ENCODE measurements at places on chromosomes 6 and 20. TPM values are rescaled to one million over a fixed set of nuclear protein-coding genes. Genes with fewer than 3 reads are reported as not detected.

GRCh38 chr20:22690000-22690399 is 105.6 kb upstream of the FOXA2 start:
- H3K27ac ChIP-seq, result no peak overlapping the region
- no peak overlapping the region for H3K4me3 ChIP-seq
- peaks cover 5% of the 10 kb centered on the region for H3K4me1 ChIP-seq
- H3K36me3 ChIP-seq, result no peaks in the 10 kb centered on the region
- no peaks in the 10 kb centered on the region for H3K27me3 ChIP-seq

DNA sequence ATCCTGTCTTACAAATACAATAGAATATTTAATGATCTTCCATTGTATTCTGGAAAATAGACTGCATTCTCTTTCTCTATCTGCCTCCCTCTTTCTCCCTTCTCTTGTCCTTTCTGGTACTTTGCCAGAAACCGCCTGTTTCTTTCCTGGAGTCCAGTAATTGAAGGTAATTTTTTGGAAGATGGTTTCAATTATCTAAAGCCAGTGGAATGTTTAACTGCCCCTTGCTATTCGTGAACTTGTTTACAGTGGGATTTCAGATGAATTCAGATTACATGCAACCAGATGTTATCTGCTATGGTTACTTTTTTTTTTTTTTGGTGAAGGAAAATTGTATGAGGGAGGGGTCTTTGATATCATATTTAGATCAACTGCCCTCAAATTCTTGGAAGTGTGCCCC is 655.5 kb upstream of the FLRT3 start:
- H3K27ac ChIP-seq, result no peak overlapping the region
- DNase-seq, result peak; percentile 30
- no peaks in the 10 kb centered on the region for H3K36me3 ChIP-seq
- H3K4me3 ChIP-seq, result no peak overlapping the region
- no peaks in the 10 kb centered on the region for H3K27me3 ChIP-seq

- H3K27me3 ChIP-seq, result no peaks in the 10 kb centered on the region
- H3K27ac ChIP-seq, result peak overlapping the region; percentile 65
- no peaks in the 10 kb centered on the region for H3K4me1 ChIP-seq
Measured at GRCh38 chr6:80341330-80341729, 234.9 kb downstream of the BCKDHB start.

DNA sequence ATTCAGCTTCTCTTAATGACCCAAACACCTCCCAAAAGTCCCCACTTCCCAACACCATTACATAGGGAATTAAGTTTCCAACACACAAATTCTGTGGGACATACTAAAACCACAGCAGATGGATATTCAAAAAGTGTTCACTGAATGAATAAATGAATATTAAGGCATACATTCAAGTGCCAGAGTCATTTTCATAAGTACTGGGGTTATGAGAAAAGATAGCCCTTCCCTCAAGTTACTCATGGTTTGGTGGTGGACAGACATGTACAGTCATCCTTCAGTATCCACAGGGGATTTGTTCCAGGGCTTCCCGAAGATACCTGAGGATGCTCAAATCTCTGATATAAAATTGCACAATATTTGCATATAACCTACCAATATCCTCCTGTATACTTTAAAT is 50.4 kb downstream of the HS3ST5 start:
- H3K4me1 ChIP-seq, result no peaks in the 10 kb centered on the region
- no peaks in the 10 kb centered on the region for H3K36me3 ChIP-seq
- no peak overlapping the region for H3K27ac ChIP-seq
- no peak for DNase-seq
- H3K27me3 ChIP-seq, result no peaks in the 10 kb centered on the region
- H3K4me3 ChIP-seq, result no peak overlapping the region

- H3K27me3 ChIP-seq, result peaks cover 3% of the 10 kb centered on the region
- DNase-seq, result no peak
- H3K4me1 ChIP-seq, result peaks cover 12% of the 10 kb centered on the region
Measured at GRCh38 chr6:138797806-138798446, 2.0 kb downstream of the ECT2L start.

DNA sequence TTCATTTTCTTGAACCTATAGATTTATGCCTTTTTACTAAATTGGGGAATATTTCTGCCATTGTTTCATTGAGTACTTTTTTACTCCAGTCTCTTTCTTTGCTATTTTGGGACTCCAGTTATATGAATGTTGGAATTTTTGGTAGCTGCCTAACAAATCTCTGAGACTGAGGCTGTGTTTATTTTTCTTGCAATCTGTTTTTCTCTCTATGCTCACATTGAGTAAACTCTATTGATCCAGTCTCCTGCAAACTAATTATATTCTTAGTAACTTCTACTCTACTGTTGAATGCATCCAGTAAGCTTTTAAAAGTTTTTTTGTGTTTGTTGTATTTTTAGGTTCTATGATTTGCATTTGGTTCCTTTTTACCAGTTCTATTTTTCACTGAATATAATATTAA is 903.4 kb upstream of the GJE1 start:
- no peak for DNase-seq
- H3K36me3 ChIP-seq, result no peaks in the 10 kb centered on the region
- H3K27ac ChIP-seq, result no peak overlapping the region
- H3K4me3 ChIP-seq, result no peak overlapping the region

- H3K27ac ChIP-seq, result peak overlapping the region; percentile 29
- no peaks in the 10 kb centered on the region for H3K27me3 ChIP-seq
- H3K4me1 ChIP-seq, result peaks cover 15% of the 10 kb centered on the region
- H3K4me3 ChIP-seq, result no peak overlapping the region
- peak; percentile 69 for DNase-seq
- no peaks in the 10 kb centered on the region for H3K36me3 ChIP-seq
Measured at GRCh38 chr20:36454698-36455427, 86.5 kb upstream of the MYL9 start.

DNA sequence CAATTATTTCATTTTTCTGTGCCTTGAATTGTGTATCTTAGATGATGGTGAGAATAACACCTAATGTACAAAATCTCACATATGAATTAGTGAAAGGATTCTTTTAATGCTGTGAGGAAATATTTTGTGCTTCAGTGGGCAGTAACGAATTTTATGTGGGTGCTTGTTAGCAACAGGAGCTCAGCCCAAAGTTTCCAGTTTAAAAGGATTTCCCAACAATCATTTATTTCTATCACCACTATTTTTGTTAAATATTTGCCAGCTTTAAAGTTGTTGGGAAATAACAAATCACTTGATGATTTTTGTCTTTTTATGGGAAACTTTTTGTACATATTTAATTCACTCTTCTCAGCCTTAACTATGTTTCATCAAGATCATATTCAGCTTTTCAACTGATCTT is 111.8 kb downstream of the QKI start:
- H3K27me3 ChIP-seq, result no peaks in the 10 kb centered on the region
- no peak overlapping the region for H3K27ac ChIP-seq
- H3K4me1 ChIP-seq, result peaks cover 10% of the 10 kb centered on the region
- no peak for DNase-seq

DNA sequence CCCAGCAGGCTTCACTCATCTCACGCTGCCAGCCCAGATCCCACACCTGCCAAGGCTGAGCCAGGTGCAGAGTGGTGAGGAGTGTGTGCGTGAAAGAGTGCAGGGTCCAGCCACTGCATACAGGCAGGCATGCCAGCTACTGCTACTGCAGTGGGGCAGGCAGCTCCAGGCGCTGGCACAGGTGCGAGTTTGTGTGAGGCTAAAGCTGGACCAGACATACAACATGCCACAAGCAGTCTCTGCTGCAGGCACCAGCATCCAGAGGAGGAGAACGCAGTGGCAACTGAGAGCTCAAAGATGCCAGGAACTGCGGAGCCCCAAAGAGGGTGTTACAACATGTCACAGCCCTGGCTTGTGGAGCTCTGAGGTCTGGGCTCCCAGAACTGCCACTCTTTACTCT is 149.8 kb downstream of the EYS start:
- no peaks in the 10 kb centered on the region for H3K27me3 ChIP-seq
- H3K36me3 ChIP-seq, result no peaks in the 10 kb centered on the region
- H3K4me3 ChIP-seq, result no peak overlapping the region

DNA sequence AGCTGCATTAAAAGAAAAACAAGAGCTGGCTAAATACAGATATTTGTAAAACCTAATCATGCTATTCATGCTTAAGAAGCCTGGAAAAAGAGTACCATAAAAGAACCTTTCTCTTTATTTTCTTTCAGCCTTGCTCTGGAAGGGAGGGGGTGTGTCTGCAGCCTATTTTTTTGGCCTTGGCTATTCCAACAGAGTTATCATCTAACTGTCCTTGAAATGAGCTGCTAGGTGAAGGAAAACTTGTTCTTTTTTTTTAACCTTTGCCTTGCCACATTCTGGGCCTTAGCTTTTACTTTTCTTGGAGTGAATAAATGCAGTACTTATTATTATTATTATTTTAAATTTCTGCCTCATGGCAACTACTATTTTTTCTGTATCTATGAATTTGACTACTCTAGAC is 224.9 kb upstream of the SYNCRIP start:
- no peaks in the 10 kb centered on the region for H3K36me3 ChIP-seq
- peaks cover 16% of the 10 kb centered on the region for H3K4me1 ChIP-seq
- H3K27ac ChIP-seq, result no peak overlapping the region
- DNase-seq, result peak; percentile 2
- H3K4me3 ChIP-seq, result no peak overlapping the region

- no peak overlapping the region for H3K27ac ChIP-seq
- peaks cover 8% of the 10 kb centered on the region for H3K4me1 ChIP-seq
- peaks cover 23% of the 10 kb centered on the region for H3K27me3 ChIP-seq
- no peaks in the 10 kb centered on the region for H3K36me3 ChIP-seq
- no peak for DNase-seq
- no peak overlapping the region for H3K4me3 ChIP-seq
Measured at GRCh38 chr6:165844801-165845364, 181.8 kb upstream of the PDE10A start.

GRCh38 chr20:33578510-33578909 is 83.6 kb upstream of the C20orf144 start:
- peaks cover 5% of the 10 kb centered on the region for H3K4me1 ChIP-seq
- DNase-seq, result peak; percentile 80
- no peak overlapping the region for H3K4me3 ChIP-seq
- H3K27ac ChIP-seq, result no peak overlapping the region

GRCh38 chr6:45813943-45814342 is 201.7 kb downstream of the CLIC5 start:
- no peak overlapping the region for H3K27ac ChIP-seq
- H3K4me3 ChIP-seq, result no peak overlapping the region
- DNase-seq, result no peak
- H3K4me1 ChIP-seq, result peaks cover 2% of the 10 kb centered on the region

GRCh38 chr20:38315290-38315966 is 11.5 kb downstream of the BPI start:
- H3K4me3 ChIP-seq, result no peak overlapping the region
- peak; percentile 43 for DNase-seq
- H3K27me3 ChIP-seq, result peaks cover 12% of the 10 kb centered on the region

Gene RIPPLY2
- total RNA-seq, result not detected

Gene CPNE5
- 4.9 TPM for total RNA-seq

Gene PRL
- 0.13 TPM for total RNA-seq

Gene UFL1
- 24.3 TPM for total RNA-seq

Gene IMPG1
- 0.22 TPM for total RNA-seq

Gene RNF39
- total RNA-seq, result not detected

Gene SLC13A3
- total RNA-seq, result 2.7 TPM

Gene RPS6KA2
- total RNA-seq, result 15.4 TPM

Gene VGLL2
- total RNA-seq, result 28.2 TPM

Gene POU3F2
- total RNA-seq, result 0.13 TPM

Gene KCNQ5
- 0.44 TPM for total RNA-seq

Gene GRM1
- total RNA-seq, result 0.09 TPM

Gene NKAPL
- 0.71 TPM for total RNA-seq

All from muscle of leg (tissue), 16 donors.